Fibroblast of upper back skin (primary cell): ENCODE measurements at places on chromosomes 5 and 9.

DNA sequence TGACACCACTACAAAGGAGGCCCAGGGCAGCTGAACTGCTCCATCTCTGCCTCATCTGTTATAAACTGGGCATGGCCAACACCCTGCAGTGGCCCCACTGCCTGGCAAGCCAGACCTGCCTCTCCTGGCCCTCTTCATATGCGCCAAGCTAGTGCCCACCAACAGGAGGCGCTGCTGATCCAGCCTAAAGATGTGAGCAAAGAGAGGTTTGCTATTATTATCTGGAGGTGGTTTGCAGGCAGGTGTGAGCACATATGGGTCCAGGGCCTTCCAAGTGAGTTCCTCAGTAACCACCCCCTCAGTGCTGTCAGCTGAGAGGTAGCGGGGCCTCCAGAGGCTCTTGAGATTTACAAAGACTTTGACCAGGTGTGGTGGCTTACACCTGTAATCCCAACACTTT, 232.2 kb downstream of the SYK start:
- DNase-seq = no peak

DNA sequence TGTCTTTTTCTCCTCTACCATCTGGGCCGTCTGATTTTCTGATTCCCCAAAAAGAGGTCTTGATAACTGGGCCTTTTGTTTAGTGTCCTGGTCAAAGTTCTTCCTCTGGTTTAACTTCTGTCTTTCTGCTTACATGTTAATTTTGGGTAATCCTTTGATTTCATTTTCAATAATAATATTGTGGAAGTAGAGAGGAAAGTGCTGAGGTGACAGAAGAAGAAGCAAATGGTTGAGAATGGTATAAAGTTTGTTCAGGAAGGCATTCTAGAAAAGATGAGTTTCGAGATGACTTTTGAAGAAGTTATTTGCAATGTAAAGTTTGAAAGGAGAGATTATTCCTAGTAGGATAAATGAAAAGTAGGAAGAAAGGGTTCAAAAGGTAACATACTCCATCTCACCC, 118.1 kb downstream of the UNC13B start:
- no peak for DNase-seq

- peak; percentile 48 for DNase-seq
Measured at GRCh38 chr9:73038613-73039012, 85.8 kb upstream of the ALDH1A1 start.

GRCh38 chr5:9381464-9381863, 164.4 kb downstream of the SEMA5A start:
- DNase-seq = no peak

- no peak for DNase-seq
Measured at GRCh38 chr9:79431019-79431679, 140.6 kb upstream of the TLE4 start.

DNA sequence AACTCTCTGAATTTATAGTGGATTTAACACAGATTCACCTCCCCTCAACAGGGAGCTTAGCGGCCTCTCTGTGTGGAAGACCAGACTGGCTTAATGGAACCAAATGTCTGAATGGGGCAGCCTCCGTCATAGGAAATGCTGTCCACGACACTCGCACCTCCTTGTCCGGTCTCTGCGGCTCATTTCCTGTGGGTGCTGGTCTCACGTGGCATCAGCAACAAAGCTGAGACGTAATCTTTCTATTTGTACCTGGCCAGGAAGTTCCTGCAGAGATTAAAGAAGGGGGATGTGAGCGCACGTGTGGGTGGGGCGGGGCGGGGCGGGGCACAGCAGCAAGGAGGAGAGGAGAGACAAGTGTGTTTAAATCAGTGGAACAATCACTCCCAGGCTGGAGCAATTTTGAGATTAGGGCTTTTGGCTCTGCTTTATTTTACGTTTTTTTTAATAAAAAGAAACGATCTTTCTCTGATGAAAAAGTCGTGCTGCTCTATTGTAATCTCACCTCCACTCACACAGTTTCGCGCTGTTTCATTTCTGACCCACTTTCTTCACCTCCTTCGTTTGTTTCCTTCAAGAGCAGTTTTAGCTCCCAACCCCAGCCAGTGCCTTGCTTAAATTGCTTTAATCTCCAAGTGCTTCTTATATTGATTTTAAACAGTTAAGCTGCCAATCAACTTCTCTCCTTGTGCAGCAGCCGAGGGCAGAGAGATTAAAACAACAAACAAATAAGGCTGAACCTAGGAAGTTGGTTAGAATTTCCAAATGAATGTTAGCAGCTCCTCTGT, 132.2 kb upstream of the ASTN2 start:
- DNase-seq = no peak

DNA sequence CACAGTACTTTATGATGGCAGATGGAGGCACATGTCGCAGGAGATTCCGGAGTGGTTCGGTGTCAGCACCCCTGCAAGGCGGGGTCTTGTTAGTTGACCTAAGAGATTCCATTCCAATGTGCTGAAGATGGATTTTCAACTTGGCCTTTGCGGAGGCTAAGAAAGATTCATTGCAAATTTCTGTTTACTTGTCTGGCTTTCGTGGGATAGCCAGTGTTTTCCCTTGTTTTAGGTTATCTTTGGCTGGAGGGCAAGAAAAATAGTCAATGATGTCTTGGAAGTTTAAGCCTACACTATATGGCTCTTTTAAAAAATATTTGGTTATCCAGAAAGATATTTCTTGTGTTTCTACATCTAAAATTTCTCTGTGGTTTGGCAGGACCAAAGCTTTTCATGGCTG, 123.6 kb upstream of the PTCH1 start:
- DNase-seq = no peak

DNA sequence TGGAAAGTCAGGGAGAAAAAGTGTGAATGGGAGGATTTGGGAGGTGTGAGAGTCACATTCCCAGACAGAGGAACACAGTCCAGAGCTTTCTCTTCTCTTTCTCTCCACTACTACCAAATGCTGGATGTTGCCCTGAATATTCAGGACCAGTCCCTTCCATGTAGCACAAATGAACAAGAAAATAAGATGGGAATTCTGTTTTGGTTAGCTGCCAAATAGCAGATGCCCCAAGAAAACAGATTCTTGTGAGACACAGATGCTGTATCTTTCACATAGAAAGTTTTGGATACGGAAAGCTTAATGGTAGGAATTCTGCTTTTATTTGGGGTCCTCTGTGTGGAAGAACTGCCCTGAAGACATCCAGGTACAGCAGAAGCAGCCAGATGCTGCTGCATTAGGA, 37.8 kb downstream of the PRLR start:
- DNase-seq = no peak

GRCh38 chr5:41754857-41755256, 115.4 kb downstream of the OXCT1 start:
- DNase-seq = no peak

DNA sequence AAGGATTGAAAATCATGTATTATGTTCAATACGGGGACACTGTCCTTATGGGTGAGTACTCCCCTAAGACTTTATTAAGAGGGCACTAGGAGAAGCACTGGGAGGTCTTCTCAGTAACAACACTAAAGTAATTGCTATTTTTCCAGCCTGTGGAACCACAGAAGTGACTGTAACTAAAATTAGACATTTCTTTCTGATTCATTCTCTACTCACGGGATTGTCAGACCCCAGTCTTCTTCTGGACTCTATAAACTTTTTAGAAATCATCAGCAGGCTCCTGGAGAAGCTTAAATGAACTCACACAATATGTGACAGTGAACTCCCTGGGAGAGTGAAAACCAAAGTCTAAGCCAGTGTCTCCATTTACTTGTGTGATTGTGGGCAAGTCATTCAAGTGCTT, 14.5 kb downstream of the TLR4 start:
- DNase-seq = peak; percentile 3

DNA sequence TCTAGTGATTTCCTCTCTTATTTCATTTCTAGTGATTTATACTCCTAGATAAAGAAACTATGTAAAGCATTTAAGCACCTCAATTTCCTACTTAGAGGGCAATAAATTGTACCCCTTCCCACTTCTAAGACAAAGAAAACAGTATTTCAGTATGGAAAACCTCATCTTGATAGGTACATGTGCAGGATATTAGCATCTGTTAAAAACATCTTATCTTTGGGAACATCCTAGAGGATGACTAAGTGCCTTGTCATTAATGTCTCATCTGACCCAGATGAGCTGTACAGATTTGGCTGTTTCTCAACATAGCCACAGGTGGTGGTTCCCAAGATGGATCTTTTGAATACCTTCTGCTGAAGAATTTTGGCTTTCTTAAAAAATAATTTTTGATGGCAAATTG, 5.7 kb downstream of the MEGF10 start:
- DNase-seq = peak; percentile 71

DNA sequence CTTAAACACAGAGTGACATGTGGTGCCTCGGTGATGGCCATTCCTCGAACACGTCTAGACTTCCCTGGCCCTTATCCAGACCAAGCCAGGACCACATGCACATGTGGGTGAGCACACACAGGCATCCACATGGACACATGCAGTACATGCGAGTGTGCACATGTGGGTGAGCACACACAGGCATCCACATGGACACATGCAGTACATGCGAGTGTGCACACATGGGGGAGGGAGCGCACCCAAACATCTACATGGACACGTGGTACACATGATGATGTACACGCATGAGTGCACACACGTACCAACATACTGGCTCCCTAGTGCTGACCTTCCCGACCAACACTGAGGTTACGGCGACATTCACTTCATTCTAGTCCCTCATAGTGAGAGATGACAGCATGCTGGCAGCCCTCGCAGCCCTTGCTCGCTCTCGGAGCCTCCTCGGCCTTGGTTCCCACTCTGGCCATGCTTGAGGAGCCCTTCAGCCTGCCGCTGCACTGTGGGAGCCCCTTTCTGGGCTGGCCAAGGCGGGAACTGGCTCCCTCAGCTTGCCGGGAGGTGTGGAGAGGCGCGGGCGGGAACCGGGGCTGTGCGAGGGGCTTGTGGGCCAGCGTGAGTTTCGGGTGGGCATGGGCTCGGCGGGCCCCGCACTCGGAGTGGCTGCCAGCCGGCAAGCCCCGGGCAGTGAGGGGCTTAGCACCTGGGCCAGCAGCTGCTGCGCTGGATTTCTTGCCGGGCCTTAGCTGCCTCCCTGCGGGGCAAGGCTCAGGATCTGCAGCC, 186.8 kb downstream of the HSPA4 start:
- no peak for DNase-seq

GRCh38 chr9:34430843-34431437, 27.4 kb downstream of the FAM219A start:
- DNase-seq = peak; percentile 78

DNA sequence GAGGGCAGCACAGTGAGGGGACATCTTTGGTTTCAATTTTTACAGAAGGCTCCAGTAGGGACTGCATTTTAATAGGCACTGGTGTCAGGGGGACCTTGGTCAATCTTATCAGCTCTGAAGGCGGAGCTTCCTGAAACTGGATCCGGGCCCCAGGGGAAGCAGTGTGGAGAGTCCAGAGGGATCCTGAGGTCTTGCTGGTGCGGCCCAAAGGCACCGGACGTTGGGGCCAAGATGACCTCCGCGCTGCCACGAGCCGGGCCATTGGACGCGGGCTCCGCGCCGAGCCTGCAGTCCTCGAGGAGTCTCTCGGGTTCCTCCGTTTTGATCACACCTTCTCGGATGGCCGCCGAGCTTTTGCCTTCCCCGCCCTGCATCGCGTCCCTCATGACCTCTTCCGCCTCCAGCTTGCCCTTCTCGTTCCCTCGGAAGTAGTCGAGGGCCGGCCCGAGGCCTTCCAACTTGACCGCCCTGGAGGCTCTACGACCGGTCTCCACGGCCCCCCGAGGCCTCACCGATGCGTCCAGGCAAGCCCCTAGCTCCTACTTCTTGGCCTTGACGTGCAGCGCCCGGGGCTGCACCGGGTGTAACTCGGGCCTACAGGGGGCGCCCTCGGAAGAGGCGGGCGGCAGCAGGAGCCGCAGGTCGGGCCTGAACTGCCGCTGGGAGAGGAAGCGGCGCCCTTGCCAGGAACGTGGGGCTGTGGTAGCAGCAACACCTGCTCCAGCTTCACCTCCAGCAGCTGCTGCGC, 18.8 kb downstream of the C5orf52 start:
- DNase-seq = no peak

DNA sequence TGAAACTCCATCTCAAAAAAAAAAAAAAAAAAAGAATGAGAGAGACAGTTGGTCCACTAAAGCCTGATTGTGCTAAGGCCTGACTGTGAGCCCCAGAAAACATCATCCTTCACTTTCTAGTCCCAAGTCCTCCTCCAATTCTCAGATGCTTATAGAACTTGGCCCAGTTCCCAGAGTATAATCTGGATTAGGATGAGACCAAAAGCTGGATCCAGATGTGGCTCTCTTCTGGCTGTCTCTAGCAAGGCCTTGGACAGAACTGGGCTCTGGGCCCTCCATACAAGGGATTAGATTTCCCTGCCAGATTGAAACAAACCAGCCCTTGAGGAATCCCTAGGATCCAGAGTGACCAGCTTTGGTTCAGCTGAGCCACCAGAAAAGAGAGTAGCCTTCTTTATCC, 98.4 kb upstream of the ZNF366 start:
- no peak for DNase-seq

DNA sequence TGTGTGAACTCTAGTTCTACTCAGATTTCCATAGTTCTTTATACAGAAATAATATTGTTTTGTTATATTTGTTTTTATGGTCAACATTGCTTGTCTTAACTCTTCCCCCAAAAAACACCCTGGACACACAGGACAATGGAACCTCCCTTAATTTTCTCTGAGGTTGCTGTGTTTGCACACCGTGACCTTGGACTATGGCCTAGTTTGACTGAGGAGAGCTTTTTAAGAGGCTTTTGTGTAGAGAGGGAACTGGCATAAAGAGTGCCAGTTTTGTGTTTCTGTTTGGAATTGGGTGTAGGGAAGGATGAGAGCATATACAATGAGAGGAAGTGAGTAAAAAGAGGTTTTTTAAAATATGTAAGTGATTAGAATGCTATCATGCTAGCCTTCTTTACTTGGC, 101.1 kb upstream of the MEF2C start:
- no peak for DNase-seq

DNA sequence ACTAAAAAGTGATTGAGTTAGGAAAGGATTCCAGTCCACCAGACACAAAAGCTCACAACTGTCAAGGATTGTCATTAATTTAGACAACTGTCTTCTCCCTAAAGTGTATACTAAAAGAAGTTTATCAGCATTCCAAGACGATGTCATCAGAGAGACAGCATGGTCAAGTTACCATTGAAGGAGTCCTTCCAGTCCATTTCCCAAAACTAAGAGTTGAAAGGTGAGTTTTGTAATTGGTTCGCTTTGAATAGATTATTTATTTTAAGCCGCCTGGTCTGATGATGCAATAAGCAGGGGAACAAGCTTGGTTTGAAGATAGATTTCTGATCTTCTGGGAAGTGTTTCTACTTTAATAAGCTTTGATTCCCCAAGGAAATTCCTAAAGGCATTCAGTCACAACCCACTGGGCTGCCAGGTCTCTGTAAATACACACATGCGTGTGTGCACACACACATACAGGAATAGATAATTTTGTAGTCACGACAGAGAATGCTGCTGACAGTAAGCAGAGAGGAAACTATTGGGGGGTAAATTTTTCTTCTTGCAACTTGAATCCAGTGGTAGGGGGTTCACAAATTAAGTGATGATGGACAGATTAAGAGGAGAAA, 234.8 kb downstream of the PIK3R1 start:
- DNase-seq = peak; percentile 54
